ENCODE measurements at places on chromosomes 3 and 15.

- no peak for DNase-seq
Observed at GRCh38 chr15:32899126-32899596, 181.4 kb downstream of the GREM1 start.

DNA sequence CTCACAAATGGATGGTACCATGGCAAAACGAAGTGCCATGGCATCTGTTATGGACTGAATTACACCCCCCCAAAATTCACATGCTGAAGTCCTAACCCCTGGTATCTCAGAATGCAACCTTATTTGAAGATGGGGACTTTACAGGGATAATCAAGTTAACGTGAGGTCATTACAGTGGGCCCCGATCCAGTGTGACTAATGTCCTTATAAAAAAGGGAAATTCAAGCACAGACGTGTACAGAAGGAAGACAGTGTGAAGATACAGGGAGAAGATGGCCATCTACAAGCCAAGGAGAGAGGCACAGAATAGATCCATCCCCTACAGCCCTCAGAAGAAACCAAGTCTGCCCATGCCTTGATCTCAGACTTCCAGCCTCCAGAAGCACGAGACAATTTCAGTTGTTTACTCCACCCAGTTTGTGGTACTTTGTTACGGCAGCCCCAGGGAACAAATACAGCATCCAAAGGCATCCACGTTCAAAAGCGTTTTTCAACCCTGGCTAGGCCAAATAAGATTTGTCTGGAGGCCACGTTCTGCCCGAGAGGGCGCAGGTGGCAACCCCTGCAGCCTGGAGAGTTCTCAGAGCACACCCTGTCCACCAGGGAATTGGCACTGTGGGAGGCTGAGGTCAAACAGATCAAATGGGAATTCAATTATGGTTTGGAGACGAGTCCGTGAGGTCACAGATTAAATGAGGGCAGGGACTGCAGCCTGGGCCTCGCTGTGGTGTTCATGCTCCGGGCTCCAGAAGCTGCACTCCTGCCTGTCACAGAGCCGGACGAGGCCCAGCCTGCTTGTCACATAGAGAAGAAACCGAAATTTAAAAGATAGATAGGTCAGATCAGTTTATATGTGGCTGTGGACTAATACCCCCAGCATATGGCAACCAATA is 494.8 kb downstream of the SHQ1 start:
- DNase-seq, result peak; percentile 39

- no peak for DNase-seq
Observed at GRCh38 chr3:47379411-47379899, 1.4 kb upstream of the PTPN23 start.

- peak; percentile 19 for DNase-seq
Observed at GRCh38 chr3:185094697-185095096, 58.2 kb downstream of the C3orf70 start.

- no peak for DNase-seq
Observed at GRCh38 chr15:94252223-94252766, 20.9 kb downstream of the MCTP2 start.

DNA sequence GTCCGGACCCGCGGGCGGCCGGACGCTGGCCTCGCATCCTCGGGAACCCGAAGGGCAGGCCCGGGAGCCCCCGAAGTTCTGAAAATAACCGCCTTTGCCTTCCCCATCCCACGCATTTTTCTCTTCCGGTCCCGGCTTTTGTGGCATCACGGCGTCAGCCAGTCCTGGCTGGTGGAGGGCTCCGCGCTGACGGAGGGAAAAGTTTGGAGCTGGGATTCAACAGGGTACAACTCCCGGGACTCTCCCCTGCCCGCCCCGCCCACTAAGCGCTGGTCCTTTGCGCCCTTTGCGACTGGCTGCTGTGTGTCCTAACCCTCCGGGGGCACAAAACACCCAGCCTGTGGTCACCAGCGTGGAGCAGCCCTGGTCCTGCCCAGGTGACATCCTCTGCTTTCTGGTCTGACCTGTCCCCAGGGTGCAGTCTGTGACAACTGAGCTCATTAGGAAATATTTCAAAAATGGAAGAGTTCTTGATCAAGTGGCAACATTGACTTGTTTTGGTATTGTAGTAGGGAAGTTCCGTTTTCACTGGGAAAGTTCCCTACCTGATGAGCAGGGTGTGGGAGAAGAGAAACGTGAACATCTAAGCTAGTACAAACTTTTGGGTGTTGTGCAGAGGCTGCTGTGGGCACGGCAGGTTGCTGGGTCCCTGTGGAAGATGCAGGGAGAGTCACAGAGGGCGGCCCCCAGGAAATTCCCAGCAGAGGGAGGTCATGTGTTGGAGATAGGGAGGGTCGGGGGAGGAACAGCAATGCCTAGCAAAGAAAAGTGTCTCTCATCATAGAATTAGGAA is 775 bp downstream of the ARNT2 start:
- peak; percentile 3 for DNase-seq

- DNase-seq, result no peak
Observed at GRCh38 chr15:68440136-68440535, 8.2 kb upstream of the ITGA11 start.

GRCh38 chr3:102449341-102449740 is 14.5 kb downstream of the ZPLD1 start:
- peak; percentile 16 for DNase-seq

GRCh38 chr3:118760585-118761290 is 273.9 kb downstream of the IGSF11 start:
- no peak for DNase-seq

- DNase-seq, result no peak
Observed at GRCh38 chr3:155884292-155884691, 13.8 kb downstream of the GMPS start.

GRCh38 chr3:129952556-129953355 is 21.8 kb upstream of the TRH start:
- no peak for DNase-seq

- peak; percentile 52 for DNase-seq
Observed at GRCh38 chr3:192467230-192468140, 259.9 kb downstream of the FGF12 start.

- DNase-seq, result peak; percentile 56
Observed at GRCh38 chr3:113136071-113136470, 75.3 kb upstream of the BOC start.

- DNase-seq, result no peak
Observed at GRCh38 chr3:64276131-64276530, 50.9 kb upstream of the PRICKLE2 start.

GRCh38 chr15:98241032-98241554 is 280.6 kb downstream of the ARRDC4 start:
- no peak for DNase-seq

GRCh38 chr3:53733446-53733845 is 112.8 kb downstream of the CHDH start:
- no peak for DNase-seq

- DNase-seq, result peak; percentile 69
Observed at GRCh38 chr15:51681303-51681963, at the start of gene SCG3. Gene SCG3, plus strand, starts transcription at chr15:51681503. Its CDS starts 253 bp downstream, at chr15:51681756.

GRCh38 chr3:98812851-98813374 is 49.8 kb downstream of the ST3GAL6 start:
- peak; percentile 50 for DNase-seq

DNA sequence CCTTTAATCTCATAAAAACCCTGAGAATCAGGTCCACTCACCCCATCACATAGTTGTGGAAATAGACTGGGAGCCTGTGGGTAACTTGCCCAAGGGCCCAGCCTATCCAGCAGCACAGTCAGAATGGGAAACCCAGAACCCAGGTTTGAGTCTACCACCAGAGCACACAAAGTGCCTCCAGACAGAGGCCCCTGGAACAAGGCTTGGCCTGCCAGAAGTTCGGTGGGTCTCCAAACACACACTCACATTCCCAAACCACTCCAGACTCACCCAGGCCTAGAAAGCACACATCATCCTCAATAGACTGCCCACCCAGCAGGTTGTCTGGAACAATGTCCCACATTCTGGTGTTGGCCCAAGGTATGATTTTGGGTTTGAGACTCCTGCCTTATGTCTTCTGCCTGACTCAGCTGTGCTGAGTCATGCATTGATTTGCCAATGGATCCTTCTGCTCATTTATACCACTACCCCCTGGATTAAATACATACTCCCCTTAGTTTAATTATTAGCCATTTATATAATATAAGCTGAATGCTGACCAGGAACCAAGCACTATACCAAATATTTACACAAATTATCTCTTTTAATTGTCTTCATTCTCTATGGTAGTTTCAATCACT is 4.5 kb downstream of the SLC12A8 start:
- DNase-seq, result peak; percentile 33

- no peak for DNase-seq
Observed at GRCh38 chr3:174280186-174280585, 578.9 kb upstream of the NAALADL2 start.

DNA sequence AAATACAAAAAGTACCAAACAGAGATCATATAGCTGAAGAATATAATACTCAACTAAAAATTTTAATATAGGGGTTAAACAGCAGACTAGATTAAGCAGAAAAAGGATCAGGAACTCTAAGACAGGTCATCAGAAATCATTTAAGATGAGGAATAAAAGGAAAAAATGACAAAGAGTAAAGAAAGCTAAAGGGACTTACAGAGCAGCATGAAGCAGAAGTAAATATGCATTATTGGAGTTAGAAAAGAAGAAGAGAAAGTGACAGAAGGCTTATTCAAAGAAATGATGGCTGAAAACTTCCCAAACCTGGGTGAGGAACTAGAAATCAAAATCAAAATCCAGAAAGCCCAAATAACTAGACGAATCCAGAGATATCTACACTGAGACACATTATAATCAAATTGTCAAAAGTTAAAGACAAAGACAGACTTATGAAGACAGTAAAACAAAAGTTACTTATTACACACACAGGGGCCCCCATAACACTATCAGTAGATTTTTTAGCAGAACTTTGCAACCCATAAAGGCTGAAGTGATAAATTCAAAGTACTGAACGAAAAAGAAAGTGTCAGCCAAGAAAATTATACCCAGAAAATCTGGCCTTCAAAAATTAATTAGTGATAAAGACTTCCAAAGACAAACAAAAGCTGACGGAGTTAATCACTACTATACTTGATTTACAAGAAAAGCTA is 95.6 kb downstream of the SCAPER start:
- no peak for DNase-seq

DNA sequence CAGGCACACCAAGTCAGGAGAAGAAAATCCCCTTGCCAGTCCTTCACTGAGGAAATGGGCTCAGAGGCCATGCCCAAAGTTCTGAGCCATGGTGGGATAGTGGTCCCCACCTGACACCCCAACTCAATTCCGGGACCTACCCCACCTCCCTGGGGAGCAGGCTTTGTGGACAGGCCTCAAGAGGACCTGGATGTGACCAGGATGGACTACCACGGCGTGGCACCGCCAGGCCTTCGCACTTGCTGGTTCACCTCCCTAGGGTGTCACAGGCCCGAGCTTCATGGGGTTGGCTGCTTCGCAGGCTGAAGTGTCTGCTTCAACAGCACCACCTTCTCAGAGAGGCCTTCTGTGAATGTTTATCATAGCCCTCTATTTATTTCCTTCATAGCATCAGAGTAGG is 31.7 kb downstream of the POC1A start:
- DNase-seq, result no peak

DNA sequence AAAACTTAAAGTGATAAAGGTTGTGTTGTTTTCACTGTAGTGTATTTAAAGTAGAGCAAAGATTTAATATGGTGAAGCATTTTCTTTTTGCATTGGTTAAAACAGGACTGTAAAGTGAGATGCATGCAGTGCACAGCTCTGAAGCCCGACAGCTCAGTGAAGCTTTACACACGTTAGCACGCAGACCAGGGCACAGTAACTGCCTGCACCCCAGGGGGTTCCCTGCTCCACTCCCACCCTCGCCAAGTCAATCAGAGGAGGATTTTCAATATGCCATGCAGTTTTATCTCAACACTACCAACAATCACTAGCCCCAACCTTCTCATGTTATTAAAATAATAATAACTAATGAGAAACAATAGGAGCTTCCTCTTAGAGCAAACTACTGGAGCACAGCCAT is 28.1 kb upstream of the BCL2L10 start:
- no peak for DNase-seq

GRCh38 chr15:27427276-27427675 is 456.3 kb downstream of the GABRG3 start:
- DNase-seq, result no peak

GRCh38 chr15:68969298-68969697 is 39.0 kb downstream of the SPESP1 start:
- no peak for DNase-seq

DNA sequence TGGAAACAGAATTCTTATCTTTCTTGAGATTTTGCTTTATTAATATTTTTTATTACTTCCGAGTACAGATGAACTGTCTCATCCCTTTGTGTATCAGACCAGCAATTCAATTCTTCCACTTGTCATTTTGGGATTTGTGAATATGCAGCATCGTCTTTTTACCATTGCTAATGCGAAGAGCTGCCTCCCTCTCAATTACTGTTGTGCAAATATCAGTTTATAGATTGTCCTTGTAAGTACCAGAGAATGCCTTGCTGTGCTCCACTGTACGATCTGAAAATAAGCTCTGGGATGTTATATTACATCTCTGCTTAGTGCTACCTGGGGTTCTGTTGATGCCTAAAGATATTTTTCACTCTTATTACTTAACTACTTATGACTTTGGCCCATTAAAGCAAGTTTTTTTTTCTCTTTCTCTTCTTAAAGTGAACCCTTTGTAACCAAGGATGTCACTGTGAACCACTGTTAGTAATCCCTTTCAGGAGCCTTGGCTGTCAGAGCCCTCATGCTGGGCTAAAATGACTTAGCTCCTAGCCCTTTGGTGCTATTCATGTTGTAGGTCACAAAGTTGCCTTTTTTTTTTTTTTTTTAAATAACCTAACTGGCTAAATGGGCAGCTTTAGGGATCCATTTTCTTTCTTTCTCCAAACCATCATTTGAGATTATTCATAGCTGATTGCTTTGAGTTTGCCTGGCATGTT is 382.9 kb downstream of the FEZF2 start:
- DNase-seq, result no peak

- peak; percentile 54 for DNase-seq
Observed at GRCh38 chr3:188943591-188943990, 228.2 kb upstream of the TPRG1 start.

- peak; percentile 30 for DNase-seq
Observed at GRCh38 chr3:188008582-188009213, 145.3 kb upstream of the LPP start.

GRCh38 chr3:154666542-154666941 is 236.6 kb upstream of the GPR149 start:
- no peak for DNase-seq

- no peak for DNase-seq
Observed at GRCh38 chr15:85515212-85515611, 134.8 kb downstream of the AKAP13 start.

GRCh38 chr3:8559351-8559750 is 57.7 kb downstream of the LMCD1 start:
- DNase-seq, result no peak

GRCh38 chr3:94183551-94183950 is 120.7 kb downstream of the NSUN3 start:
- DNase-seq, result no peak

DNA sequence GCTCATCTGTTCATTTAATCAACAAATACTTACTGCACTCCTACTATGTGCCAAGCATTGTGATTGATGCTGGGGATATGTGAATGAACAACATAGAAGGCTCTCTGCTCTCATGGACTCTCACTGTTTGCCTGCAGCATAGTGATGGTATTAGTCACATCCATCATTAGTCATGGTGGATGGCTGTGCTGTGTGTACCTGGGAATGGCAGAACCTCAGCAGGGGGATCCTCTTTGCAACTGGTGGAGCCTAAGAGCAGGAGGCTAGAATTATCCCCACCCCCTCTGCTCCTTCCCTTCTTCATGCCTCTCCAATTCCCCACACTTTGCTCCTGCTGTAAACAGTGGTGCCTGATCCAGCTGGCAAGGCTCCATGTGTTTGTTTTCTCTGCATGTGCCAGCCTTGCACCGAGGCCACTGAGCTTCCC is 20.5 kb downstream of the BOC start:
- peak; percentile 89 for DNase-seq

- DNase-seq, result no peak
Observed at GRCh38 chr3:161689584-161690298, 193.1 kb downstream of the OTOL1 start.

All from fibroblast of mammary gland (primary cell).